ENCODE measurements at places on chromosomes 16 and 17.
A peak's percentile ranks its signal among the peaks of the same experiment; 100 is the strongest.

DNA sequence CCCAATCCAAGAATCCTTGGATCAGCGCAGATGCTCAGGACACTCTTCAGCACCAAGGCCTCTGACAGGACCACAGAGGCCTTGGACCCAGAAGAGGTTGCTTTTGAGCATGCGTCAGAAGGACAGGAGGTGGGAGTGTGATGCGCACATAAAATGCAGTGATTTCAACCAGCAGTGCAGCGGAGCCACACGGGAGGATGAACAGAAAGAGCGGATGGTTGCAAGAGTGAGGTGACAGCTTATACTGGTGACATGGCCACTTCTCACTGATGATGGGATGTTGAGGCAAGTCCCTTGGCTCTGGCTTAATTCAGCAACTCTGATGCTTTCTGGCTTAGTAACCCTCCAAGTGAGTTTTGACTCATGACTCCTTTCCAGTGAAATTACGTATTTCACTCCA lies 25.2 kb upstream of the ERN1 start:
- DNase-seq = no peak

GRCh38 chr17:58470356-58470755 lies 17.9 kb downstream of the HSF5 start:
- DNase-seq = no peak

DNA sequence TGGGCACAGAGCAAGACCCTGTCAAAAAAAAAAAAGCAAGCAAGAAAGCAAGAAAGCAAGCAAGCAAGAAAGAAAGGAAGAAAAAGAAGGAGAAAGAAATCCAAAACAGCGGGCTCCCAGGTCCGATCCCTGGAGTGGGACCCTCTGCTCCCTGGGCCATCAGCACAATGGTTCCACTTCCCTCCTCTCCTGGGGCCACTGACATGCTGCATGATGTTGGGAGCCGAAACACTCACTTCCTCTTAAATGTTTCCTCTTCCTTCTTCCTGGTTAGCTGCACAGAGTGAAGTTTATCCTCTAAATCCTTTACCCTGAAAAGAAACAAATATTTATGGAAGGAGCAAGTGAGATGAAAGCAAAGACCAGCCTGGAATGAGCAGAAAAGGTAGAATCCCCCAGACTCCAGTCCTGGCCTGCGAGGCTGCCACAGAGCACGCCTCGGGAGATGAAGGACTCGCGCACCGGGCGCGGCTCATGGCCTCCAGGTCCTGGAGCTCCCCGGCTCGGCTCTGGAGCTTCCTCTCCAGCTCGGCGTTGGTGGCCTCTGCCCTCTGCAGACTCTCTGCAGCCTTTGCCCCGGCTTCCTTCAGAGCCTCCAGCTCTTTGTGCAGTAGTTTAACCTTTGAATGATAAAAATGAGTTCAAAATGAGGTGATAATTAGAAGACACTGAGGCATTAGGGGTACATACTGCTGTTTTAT lies 19.0 kb downstream of the CCDC57 start:
- no peak for DNase-seq

DNA sequence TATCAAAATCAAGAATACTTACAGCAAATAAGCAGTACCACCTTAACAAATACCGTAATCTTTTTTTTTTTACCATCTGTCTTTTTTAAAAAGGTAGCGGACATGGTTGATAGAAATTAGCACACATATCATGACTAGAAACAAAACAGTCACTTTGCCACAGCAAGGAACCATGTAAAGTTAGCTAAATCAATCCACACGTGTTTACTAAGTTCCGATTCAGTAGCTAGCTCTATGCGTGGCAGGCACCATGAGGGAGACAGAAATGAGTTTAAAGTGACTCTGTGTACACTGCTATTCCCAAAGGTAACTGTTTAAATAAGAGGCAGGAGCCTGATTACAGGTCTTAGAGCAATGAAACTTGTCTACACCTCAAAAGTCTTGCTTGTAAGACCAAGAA lies 108.6 kb downstream of the XYLT1 start:
- DNase-seq = no peak

GRCh38 chr17:6135236-6135635 lies 65.1 kb downstream of the WSCD1 start:
- DNase-seq = no peak

- no peak for DNase-seq
These were observed 2.0 kb downstream of the SLC13A5 start for GRCh38 chr17:6711081-6711674.

DNA sequence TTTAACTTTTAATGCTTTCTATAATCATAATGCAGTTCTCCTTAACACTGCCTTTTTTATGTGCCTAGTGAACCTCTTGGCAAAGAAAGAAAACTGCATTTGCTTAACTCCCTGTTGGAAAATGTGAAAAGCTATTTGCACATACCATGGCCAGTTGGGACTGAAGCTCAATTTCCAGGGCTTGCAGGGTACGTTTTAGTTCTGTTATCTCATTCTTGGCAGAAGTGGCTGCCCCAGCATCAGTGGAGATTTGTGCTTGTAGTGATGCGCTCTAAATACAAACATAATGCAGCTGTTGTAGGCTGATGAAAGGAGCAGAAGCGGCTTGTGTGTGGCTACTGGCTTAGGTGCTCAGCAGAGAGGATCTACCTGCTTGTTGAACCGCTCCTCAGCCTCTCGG lies 3.7 kb downstream of the KRT24 start:
- no peak for DNase-seq

GRCh38 chr16:578870-579405 lies 9.2 kb downstream of the PIGQ start:
- DNase-seq = peak; percentile 77

DNA sequence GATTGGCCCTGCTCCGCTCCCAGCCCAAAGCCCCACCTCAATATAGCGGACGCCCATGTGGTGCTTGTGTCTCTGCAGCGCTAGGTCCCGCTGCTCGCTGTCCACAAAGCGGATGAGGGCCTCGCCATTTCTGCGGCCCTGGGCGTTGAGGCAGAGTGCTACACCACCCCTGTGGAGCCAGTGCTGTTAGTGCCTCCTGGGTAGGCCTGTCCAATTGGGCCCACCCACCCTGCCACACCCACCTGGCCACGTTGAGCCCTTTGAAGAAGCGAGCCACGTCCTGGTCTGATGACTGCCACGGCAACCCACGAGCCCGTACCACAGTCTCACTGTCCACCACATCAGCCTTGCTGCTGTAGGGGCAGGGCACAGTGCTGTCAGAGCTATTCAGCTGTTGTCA lies 3.6 kb downstream of the ESRP2 start:
- DNase-seq = no peak

GRCh38 chr17:42285346-42286050 lies 2.8 kb upstream of the STAT5A start:
- DNase-seq = no peak

- DNase-seq = no peak
These were observed 16.9 kb upstream of the CYTH1 start for GRCh38 chr17:78798695-78799559.

- no peak for DNase-seq
These were observed 24.0 kb downstream of the LLGL2 start for GRCh38 chr17:75549246-75550138.

GRCh38 chr17:74928786-74929185 lies 4.7 kb downstream of the OTOP2 start:
- no peak for DNase-seq

GRCh38 chr17:78357177-78357586 lies 2.7 kb downstream of the SOCS3 start:
- DNase-seq = no peak

DNA sequence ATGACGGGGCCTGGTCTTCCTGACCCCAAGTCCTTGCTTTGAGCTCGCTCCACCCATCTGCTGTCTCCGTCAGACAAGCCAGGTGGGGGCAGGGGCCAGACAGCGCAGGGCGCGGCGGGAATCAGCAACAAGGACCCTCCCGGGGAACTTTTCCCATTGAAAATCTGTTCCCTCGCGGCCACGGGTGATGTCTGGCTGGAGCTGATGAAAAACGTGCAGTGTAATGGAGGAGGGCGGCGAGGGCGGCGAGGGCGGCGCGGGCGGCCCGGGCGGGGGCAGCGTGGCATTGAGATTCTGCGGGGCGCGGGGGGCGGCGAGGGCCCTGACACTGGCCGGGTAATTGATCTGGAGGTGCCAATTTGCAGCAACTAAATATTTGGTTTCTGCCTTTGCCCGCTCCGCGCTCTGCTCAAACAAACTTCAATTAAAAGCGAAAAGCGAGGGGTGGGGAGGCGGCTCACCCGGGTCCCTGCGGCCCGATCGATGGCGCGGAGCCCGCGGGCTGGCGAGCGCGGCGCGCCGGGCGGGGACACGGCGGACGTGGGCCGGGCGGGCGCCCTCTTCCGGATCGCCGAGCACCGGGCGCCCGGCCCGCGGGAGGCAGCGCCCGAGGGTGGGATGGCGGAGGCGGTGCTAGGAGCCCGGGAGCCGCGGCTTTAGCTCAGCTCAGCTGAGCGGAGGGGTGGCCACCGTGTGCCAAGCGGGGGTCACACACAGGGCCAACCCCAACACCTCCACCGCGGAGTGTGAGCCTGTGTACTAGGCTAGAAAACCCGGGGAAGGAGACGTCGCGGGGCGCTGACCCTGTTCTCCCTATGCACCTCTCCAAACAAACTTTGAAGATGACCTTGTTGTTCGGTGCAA lies 32.4 kb downstream of the DCAKD start:
- DNase-seq = no peak

- no peak for DNase-seq
These were observed 40.6 kb upstream of the XYLT1 start for GRCh38 chr16:17511340-17511739.

GRCh38 chr16:88911136-88911945 lies 44.9 kb upstream of the PABPN1L start:
- DNase-seq = no peak

GRCh38 chr16:88453611-88454522 lies 787 bp downstream of the ZFPM1 start:
- peak; percentile 26 for DNase-seq

GRCh38 chr17:2613089-2613808 lies 19.8 kb downstream of the PAFAH1B1 start:
- no peak for DNase-seq

DNA sequence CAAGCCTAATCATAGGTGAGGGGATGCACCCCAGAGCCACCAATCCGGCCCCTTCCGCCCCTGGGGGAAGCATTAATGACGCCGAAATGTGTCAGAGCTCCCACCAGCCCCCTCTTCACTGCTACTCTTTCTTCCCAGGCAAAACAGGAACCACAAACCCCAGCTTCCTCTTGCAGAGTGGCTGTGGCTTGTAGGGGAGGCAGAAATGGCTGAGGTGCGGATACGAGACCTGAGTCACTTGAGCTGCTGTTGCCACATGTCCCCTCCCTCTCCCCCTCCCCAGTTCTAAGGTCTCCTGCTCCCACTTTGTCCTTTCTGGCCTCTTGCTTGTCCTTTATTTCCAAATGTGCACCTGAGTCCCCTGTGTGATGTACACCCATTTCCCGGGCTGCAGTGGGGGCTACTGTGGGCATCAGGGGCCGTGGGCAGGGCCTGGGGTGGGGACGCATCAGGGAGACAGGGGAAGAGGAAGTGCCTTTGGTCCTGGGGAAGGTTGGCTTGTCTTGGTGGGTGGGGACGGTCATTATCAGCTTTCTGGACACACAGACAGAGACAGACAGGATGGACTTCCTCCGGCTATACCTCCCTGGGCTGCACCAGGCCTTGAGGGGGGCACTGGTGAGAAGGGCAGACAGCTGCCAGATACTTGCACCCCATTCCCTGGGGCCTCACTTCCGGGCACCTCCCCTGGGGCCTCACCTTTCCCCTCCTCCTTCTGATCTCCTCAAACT lies at the start of gene APOBR:
APOBR (plus strand) TSS at position 523 of the 731 bp plus-strand sequence; CDS start at position 562, 39 bp downstream.
- DNase-seq = peak; percentile 17

GRCh38 chr17:33976831-33977230 lies 278.3 kb upstream of the CCL2 start:
- no peak for DNase-seq

- DNase-seq = no peak
These were observed 11.6 kb downstream of the MYO19 start for GRCh38 chr17:36523113-36523512.

GRCh38 chr17:76556765-76557367 lies 17.0 kb downstream of the PRCD start:
- DNase-seq = no peak

GRCh38 chr16:22813223-22813947 lies 577 bp upstream of the HS3ST2 start:
- DNase-seq = peak; percentile 92

GRCh38 chr17:39863918-39864746 lies at the start of gene IKZF3:
IKZF3 (minus strand) TSS chr17:39864312; CDS start chr17:39864126, 186 bp downstream.
- peak; percentile 77 for DNase-seq

DNA sequence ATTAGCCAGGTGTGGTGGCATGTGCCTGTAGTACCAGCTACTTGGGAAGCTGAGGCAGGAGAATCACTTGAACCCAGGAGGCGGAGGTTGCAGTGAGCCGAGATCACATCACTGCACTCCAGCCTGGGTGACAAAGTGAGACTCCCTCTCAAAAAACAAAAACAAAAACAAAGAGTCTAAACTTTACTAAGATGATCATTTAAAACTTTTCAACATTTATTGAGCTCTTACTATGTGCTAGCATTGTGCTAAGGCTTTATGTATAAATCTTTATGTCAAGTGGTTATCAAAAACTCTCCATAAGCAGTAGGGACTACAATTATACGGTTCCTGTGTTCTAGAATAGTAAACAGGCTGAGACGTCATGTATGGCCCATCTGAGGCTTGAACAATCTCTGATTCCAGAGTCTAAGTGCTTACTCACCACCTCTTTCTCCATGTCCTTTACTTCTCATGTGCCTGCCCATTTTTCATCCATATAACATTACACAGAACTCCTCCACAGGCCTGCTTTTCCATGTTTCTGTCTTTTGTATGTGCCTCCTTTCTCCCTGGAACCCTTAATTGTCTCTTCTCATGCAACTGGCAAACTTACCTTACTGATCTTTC lies 66.7 kb downstream of the NUP88 start:
- no peak for DNase-seq

GRCh38 chr17:82104797-82105416 lies 6.9 kb upstream of the FASN start:
- no peak for DNase-seq

DNA sequence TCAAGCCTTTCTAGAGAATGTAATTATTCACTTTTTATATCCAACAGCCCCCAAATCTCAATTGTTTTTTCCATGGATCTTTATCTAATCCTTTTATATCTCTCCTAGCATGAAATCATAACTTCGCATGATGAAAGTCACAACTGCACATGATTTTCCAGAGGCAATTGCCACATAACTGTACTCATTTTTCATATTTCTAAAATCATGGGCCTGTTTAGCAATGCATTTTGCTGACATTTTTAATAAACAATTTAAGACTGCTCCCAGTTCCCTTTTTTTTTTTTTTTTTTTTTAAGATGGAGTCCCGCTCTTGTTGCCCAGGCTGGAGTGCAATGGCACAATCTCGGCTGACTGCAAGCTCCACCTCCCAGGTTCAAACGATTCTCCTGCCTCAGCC lies 83.5 kb downstream of the VMP1 start:
- no peak for DNase-seq

DNA sequence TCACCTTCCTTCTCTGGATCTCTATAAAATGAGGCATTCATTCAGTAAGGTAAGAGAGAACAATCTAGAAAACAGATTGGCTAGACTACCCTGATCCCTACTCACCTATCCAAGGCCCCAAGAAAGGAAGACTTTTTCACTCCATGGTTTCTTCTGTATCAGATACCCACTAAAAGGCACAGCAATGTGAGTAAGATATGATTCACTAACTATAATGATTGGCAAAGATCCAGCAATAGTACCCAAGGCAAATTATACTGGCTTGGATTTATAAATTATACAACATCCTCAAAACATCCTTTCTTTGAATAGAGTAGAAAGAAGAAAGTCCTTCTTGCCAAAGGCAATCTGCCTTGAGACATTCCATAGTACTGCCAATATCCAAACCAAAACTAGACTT lies 1432.0 kb upstream of the GOT2 start:
- no peak for DNase-seq

GRCh38 chr17:32610943-32611342 lies 124.2 kb downstream of the CDK5R1 start:
- no peak for DNase-seq

All from endothelial cell (in vitro differentiated cells).